ENCODE measurements at places on chromosomes 2 and 18.

- DNase-seq = no peak
Measured at GRCh38 chr2:39488450-39488849, 51.4 kb upstream of the MAP4K3 start.

- no peak for DNase-seq
Measured at GRCh38 chr2:48183991-48184390, 277.7 kb upstream of the FBXO11 start.

DNA sequence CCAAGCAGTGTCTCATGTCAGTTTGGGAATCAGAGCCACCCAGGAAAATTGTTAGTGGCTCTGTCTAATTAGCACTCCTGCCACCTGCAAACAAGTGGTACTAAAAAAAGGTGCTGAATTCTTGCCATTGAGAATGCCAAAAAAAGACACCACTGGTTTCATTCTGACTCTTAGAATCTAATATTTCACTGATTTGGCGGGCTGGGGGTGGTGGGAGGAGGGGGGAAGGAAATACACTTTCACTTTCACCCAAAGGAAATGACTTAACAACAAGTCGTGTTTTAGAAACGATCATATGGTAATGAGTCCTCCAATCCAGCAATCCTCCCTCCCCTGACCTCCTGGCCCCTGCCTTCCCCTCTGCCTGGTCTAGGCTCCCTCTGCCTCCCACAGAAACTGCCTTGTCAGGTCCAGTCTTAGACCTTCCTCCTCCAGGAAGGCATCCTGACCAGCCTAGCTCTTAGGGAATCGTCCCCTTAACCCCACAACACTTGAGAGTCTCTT, 4.4 kb upstream of the KLHL29 start:
- DNase-seq = no peak

- peak; percentile 8 for DNase-seq
Measured at GRCh38 chr18:61765097-61765496, 127.7 kb downstream of the RNF152 start.

- no peak for DNase-seq
Measured at GRCh38 chr2:206276169-206276942, 1.9 kb downstream of the ZDBF2 start.

GRCh38 chr2:96423828-96424227, 81.3 kb downstream of the NEURL3 start:
- DNase-seq = peak; percentile 8

GRCh38 chr18:31450409-31450808, 2.9 kb downstream of the DSG3 start:
- no peak for DNase-seq

- no peak for DNase-seq
Measured at GRCh38 chr2:183671233-183671632, 547.0 kb downstream of the NUP35 start.

- no peak for DNase-seq
Measured at GRCh38 chr2:27379836-27380625, 503 bp downstream of the ZNF513 start.

- DNase-seq = peak; percentile 56
Measured at GRCh38 chr2:86249579-86250391, 50.5 kb downstream of the MRPL35 start.

GRCh38 chr18:37671530-37671929, 105.9 kb upstream of the CELF4 start:
- no peak for DNase-seq

DNA sequence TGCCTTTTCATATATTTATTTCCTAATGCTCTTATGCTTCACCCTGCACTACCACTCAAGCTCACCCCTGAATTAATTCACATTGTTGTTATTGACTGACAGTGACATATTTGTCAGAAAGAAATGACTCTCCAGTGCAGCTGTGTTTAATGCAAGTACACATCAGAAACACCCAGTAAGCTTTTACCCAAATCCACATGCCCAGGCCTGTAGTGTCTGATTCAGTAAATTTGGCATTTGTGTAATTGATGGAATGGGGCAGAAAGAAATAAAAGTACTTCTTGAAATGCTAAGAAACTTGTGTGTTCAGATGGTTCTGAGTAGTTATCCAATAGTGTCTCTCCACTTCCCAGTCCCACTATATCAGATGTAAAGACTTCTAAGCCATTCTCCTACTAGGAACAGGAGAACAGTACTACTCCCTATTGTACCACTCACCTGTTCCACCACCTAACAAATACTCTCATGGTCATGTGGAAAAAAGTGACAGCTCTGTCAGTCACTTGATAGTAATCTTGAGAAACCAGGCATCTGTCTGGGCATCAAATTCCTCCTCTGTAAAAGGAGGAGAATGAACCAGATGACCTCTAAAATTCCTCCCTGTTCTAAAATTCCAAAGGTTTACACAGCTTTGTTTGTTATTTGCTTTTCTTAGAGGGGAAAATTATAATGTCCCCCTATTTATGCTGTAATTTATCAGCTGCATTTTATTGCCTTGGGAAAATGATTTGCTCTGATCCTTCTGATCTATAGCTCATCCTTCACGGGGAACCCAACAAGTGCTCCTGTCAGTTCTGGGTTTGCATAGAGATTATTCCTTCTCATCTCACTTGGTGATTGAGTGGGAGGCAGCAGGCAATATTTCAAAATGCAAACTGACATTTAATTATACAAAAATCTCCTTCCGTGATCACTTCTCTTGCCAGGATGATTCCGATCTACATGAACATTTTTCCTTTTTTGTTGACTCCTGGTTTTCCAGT, 70.9 kb downstream of the ZNF385B start:
- DNase-seq = no peak

DNA sequence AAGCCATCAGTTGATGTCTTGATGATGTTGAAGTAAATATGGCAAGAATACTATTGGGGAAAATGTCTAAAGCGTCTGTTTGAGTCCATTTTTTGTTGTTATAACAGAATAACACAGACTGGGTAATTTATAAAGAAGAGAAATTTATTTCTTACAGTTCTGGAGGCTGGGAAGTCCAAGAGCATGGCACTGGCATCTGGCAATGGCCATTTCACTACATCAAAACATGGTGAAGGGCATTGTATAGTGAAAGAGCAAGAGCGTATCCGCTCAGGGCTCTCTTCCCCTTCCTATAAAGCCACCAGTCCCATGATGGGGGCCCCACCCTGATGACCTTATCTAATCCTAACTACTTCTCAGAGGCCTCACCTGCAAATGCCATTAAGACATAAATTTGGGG, 29.6 kb upstream of the MRPL19 start:
- no peak for DNase-seq

DNA sequence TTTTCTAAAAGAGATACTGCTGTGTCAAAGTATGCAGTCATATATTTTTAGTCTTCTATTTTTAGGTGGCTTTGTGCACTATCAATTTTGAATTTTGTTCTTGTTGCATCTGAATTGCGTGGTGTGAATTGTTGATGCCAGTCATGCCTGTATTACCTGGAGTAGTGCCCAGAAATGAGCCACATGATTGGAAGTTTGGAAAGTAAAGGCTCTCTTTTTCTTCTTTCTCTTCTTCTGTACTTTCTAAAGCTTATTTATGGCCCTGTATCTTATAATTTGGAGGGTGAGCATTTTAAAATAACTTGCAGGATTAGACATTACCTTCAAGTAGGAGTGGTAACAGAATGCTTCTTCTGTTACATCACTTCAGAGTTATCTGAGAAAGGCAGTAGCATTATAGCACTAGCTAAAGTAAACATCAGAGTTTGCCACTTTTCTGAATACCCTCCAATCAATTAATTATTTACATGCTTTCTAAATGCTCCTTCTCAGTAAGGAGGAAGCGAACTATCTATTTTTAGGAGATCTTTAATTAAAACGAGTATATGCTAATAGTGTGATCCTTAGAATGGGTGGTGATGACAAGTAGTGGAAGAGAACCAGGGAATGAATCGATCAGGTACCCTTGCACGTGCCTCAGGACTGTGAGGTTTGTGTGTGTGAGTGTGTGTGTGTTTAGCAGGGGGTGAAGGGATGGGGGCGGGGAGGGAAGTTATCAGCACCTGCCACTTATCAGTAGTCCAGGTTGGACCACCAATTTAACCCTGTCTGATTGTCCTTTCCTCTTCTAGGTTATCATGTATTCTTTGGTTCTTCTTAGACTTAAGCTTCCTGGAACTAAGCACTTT, 112.5 kb downstream of the MAP3K20 start:
- DNase-seq = no peak

DNA sequence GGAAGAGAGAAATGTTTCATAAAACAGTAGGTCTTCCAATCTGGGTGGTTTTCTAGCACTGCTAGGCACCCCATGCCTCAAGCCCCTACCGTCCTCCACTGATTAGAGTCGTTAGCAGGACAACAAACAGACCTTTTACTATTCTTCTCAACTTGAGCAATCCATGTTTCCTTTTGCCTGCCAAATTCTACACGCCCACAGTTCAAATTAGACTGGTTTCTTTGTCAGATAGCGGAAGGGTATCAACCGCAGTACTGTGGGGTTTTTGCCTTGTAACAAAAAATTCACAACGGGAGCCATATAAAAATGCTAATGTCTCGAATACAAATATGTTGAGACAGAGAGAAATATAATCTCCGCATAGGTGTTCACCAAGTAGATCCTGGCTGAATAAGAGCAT, 59.9 kb downstream of the VIT start:
- no peak for DNase-seq

Measured in AG09319 (cell line).